Osteocyte (in vitro differentiated cells): ENCODE measurements at places on chromosomes 4 and X. TPM values are rescaled to one million over a fixed set of nuclear protein-coding genes. Genes with fewer than 3 reads are reported as not detected.

DNA sequence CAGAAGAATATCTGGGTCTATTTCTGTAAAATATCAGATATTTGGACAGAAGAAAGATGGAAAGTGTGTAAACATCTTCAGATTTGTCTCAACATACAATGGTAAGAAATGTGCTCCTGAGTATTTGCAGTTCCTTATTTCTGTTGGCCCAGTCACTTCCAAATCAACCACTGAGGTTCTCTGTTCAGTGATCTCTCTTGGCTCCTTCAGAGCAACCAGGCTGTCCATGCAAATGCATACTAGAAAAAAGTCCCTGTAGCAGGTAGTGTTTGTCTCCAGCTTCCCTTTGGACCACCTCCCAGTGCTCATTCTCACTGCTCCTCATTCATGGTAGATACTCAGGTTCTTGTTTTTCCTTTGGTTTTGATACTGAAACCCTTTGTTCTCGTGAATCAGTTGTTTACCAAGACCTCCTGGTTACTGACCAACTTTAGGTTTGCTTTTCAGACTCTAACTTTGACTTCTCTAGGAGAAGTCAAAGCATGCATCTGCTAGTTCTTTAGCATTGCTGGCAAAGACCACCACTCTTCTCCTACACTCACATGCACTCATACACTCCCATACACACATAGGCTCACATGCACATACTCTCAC lies 28.8 kb downstream of the ASIC5 start:
- no peak for DNase-seq

Gene MID1
- 10.2 and 12.7 TPM in 2 replicates for total RNA-seq

DNA sequence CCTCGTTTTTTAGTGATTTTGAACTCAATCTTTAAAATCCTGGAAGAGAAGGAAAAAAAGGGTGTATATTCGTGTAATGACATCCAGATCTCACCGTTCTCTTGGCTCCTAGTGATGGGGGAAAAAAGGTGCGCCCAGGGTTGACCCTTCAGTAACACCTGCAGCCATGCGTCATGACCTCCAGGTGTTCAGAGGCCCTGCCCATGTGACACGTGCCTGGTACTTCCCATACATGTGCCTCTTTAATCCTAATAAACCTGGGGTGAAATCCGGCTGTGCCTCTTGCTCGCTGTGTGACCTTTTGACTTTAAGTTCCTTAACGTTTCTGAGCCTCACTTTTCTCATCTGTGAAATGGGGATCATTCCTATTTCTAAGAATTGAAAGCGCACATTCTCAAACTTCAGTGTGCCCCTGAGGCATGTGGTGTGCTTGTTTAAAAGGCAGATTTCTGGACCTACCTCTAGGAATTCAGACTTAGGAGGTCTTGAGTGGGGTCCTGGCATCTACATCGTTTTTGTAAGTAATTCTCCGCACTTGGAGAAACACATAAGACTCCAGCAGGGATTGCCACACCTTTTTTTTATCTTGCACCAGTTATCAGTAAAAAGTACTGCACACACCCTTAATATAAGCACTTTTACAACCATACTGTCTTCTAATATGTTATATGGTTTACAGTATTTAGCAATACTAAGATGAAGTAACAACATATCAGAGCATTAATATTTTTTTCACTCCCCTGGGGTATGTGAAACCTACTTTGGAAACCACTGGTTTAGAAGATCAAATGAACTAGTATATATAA lies 90.1 kb downstream of the RELL1 start:
- no peak for DNase-seq

DNA sequence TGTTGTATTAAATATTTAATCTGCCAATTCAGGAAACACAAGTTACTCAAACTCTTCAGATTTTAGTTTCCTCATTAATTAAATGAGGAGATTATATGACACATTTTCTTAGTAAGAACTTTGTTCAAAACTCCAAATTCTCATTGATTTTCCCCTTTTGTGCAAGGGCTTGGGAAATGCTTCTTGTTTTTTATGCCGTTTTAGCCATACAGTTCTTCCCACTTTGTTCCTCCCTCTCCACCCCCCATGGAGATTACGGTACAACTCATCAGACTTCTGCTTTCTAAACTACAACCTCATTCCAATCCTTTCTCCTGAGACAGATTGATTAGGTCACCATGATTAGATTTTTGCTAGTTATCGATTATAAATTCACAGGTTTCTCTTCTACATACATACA lies 10.9 kb upstream of the BBS7 start:
- DNase-seq, result no peak

- DNase-seq, result no peak
Observed at GRCh38 chrX:93585661-93586060, 87.7 kb downstream of the NAP1L3 start.

Gene ASB9
- not detected in 2 replicates for total RNA-seq

DNA sequence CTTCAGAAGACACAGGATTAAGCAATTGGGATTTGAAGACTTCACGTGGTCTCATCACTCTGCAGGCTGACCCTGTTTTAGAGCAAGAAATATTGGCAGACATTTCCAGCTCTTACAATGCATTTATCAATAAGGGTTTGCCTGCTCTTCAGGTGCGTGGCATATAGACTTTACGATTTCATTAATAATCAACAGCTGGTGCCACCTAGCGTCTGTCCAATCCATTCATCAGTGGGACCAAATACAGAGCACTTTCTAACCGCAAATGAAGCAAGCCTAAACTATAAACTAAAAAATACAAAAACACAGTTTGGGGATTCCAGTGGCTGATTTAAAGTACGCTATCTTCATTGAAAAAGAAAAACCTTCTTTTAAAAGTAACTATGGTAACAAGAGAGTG lies 125.4 kb upstream of the DMD start:
- no peak for DNase-seq

DNA sequence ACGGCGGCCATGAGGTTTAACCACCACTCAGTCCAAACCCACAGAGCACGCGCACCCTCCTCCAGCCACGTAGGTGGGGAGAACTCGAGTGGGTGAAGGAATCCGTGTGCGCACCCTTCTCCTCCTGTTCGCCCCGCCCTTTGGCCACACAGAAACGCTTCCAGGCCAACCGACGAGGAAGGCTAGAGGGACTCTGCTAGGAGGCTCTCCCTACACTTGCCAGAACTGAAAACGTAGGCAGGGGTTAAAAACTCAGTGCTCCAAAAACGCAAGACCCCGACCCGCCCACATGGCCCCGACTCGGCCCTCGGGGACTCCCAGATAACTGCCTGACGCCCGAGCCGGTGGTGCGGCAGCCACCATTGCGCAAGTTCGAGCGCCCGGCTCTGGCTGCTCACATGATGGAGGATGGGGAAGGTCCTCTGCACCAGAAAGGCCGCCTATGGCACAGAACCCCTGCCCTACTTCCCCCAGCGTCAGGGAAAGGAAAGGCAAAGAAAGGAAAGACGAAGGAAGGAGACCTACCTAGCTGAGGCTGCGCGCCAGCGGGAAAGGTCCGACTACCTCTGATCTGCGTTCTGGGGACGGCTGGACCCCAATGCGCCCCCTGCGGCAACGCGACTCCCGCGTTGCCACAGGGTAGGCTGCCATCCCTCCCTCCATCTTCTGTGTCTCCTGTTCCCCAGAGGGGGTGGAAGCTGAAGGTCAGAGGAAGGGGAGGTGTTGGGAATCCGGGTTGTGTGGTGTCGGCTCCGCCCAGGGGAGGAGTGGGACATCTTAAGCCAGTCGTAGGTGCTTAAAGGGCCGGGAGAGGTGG lies 201.9 kb upstream of the AGTR2 start:
- no peak for DNase-seq

- DNase-seq, result no peak
Observed at GRCh38 chr4:176885224-176885623, 92.5 kb upstream of the VEGFC start.

Gene PPEF1
- total RNA-seq, result 0.18 and 1.2 TPM in 2 replicates

Gene ADH7
- total RNA-seq, result not detected in 2 replicates

Gene XAGE1A
- not detected in 2 replicates for total RNA-seq

DNA sequence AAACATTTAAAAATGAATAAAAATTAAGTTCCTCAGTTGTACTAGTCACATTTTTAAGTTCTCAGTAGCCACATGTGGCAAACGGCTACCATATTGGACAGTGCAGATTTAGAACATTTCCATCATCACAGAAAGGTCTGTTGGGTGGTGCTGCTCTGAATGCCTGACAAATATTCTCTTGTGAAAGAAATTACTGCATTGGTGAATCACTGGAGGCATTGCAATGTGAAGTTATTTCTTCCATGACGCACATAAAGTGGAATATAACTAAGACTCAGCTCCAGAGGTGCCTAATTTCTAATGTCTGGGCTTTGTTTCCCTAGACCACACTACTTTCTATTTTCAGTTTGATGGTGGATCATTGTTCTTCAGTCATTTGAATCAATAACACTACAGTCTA lies 44.9 kb downstream of the CLNK start:
- DNase-seq, result no peak

- DNase-seq, result no peak
Observed at GRCh38 chr4:184808713-184809050, 17.1 kb downstream of the ACSL1 start.

- DNase-seq, result no peak
Observed at GRCh38 chrX:45143455-45143854, 57.2 kb downstream of the DIPK2B start.

Gene LNX1
- total RNA-seq, result 0.24 and 0.44 TPM in 2 replicates

- no peak for DNase-seq
Observed at GRCh38 chr4:7781366-7781765, 158.3 kb downstream of the AFAP1 start.

Gene MAGIX
- 1.2 and 2.3 TPM in 2 replicates for total RNA-seq

DNA sequence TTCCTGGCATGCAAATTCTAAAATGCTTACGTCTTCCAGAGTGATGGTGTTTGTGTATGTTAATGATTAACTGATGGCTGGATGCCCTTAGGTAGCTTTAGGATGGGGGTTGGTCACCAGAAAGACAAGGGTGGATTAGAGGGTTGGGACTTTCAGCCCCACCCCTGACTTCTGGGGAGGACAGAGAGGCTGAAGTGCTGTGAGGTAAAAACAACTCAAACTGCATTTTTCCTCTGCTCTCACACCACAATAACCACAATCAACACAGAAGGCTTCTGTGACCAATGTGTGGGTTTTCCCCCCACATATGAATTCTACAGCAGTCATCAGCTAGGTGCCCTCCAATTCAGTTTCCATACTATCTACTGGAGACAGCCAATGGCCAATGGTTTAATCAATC lies 18.7 kb upstream of the DDIT4L start:
- DNase-seq, result no peak

DNA sequence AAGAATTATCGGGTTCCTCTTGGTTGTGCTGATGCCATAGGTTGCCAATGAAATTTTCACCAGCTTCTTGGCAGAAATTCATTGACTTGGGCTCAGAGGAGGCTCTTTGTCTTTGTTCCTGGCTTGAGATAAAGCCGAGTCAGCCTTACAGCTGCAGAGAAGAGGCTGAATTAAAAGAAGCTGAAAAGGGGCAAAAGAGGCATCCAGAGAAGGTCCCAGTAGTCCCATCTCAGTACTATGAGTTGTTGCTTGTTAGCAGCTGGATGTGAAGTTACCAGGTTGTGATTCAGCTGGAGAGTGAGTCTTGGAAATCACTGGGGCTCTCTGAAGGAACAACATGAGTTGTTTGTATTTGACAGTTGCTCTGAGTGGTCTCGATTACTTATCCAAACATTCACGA lies 59.7 kb downstream of the SMAD1 start:
- DNase-seq, result no peak

DNA sequence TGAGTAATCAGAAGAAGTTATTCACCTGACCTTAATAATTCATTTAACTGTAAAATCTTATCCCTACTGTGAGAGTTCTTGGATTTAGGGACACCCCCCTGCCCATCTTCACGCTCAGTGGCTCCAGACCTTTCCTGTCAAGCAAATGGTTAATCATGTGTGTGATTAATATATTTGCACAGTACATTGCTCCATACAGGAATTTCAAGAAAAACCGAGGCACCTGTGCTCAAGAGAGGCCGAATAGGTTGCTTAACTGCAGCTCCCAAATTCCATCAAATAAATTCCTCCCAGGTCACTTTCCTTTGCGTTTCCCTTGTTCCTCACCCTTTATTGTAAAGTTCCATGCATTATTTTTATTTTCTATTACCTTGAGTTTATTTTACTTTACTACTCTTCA lies 119.5 kb downstream of the STOX2 start:
- no peak for DNase-seq

Gene HMX1
- total RNA-seq, result 3.2 and 3.5 TPM in 2 replicates

Gene TMEM192
- total RNA-seq, result 17.6 and 23.3 TPM in 2 replicates

Gene NLGN3
- total RNA-seq, result 0.51 and 1.1 TPM in 2 replicates

DNA sequence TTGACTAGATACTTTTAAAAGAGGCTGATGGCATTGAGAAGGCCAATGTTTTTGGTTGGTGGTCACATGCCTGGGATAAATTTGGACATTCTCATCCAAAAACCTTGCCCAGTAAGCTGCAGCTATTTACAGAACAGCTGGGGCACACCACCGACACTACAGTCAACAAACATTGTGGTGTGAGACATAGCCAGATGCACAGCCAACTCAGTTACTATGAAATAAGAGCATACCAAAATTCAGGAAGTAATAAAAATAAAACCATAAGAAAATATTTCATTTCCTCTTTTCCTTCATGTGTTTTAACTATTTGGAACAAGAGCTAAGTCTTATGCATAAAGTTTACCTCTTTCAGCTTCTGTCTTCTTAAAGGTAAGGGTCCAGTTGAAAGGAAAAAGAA lies 8.8 kb downstream of the PPM1K start:
- no peak for DNase-seq

Gene NDNF
- total RNA-seq, result 0.24 TPM in 1 of 2 replicates, not detected in the other

- DNase-seq, result no peak
Observed at GRCh38 chrX:95762716-95763115, 921.9 kb upstream of the DIAPH2 start.

GRCh38 chr4:8639021-8639420 lies 46.5 kb downstream of the CPZ start:
- DNase-seq, result no peak

GRCh38 chrX:39936886-39937770 lies 160.6 kb downstream of the BCOR start:
- no peak for DNase-seq

DNA sequence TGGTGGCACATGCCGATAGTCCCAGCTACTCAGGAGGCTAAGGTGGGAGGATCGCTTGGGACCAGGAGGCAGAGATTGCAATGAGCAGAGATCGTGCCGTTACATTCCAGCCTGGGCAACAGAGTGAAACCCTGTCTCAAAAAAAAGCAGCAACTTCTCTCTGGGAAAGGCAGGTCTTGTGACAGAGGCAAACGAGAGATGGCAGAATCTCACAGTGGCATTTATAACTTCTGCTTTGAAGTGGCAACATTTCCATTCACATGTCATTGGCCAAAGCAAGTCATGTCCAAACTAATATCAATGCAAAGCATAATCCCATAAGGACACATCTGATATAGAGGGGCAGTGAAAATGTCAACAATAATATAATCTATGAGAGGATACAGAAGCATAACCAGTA lies 79.8 kb downstream of the PPEF2 start:
- DNase-seq, result no peak

- DNase-seq, result no peak
Observed at GRCh38 chr4:14934704-14935390, 67.4 kb upstream of the CPEB2 start.

Gene CLTRN
- not detected in 2 replicates for total RNA-seq

Gene SPANXA1
- total RNA-seq, result not detected in 2 replicates

DNA sequence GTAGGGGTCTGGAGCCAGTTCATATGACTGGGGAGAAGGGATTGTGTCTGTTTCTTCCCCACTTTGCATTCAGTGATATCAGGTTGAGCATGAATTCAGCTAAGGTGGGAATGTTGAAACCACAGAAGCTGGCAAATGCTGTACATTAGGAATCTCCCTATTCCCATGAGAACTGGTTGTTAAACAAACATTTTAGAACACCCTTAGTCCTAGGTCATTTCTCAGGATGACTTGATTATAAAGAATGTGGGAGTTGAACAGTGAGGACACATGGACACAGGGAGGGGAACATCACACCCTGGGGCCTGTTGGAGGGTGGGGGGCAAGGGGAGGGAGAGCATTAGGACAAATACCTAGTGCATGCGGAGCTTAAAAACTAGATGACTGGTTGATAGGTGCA lies 62.6 kb upstream of the LIMCH1 start:
- no peak for DNase-seq
